ENCODE measurements at places on chromosomes 2 and 18.
A peak's percentile ranks its signal among the peaks of the same experiment; 100 is the strongest.

- DNase-seq: no peak
These were observed 256.3 kb upstream of the LINC00305 start for GRCh38 chr18:64405161-64405560.

GRCh38 chr2:74399785-74400184, 19.7 kb upstream of the DCTN1 start:
- peak; percentile 60 for DNase-seq

DNA sequence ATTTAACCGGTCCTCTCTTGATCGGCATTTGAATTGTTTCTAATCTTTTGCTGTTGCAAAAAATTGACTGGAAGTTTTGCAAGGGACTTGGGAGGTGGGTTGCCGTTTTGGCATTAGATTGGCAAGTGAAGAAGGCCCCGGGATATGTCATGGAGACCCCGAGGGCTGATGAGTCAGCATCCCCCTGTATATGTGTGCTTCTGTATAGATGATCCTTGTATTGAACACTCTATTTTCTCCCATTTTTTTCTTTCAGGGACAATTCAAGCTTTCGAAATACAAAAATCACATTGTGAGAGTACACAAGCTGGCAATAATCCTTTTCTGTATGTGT, 30.1 kb downstream of the EIF4E2 start:
- DNase-seq: no peak

DNA sequence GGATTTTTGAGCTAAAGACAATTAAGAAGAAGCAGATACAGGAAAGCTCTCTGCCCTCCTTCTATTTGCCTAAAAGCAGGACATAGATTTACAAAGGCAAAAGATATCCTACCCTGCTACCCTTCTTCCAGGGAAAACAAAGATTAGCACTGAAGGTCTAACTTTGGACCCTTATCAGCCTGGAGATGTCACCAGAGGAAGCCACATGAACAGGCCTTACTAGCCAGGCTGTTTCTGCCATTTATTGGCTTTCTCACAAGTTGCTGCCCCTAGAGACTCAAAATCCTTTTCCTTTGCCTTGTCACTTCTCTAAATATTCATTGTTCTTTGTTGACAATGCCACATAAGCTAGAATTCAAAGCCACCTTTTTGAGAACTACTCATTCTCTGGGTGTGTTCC, 147.3 kb downstream of the B3GNT2 start:
- no peak for DNase-seq

DNA sequence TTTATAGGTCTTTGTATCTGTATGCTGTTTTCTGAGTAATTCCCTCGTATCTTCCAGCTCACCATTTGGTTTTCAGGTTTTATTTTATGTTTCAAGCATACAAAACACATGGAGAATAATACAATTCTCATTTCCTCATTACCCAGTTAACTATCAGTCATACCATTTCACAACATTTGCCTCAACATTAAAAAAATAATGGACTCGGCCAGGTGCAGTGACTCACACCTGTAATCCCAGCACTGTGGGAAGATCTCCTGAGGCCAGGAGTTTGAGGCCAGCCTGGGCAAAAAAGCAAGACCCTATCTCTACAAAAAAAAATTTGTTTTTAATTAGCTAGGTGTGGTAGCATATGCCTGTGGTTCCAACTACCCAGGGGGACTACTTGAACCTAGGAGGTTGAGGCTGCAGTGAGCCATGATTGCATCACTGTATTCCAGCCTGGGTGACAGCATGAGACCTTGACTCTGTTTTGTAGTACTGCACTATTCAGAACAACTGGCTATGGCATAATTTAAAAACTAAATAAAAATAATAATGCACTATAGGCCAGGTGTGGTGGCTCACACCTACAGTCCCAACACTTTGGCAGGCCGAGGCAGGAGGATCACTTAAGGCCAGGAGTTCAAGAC, 20.3 kb downstream of the NPC1 start:
- no peak for DNase-seq

- no peak for DNase-seq
These were observed 63.5 kb downstream of the MEIS1 start for GRCh38 chr2:66498289-66498975.

GRCh38 chr18:22858121-22858520, 75.0 kb upstream of the RBBP8 start:
- DNase-seq: no peak

- DNase-seq: no peak
These were observed 14.8 kb downstream of the NPPC start for GRCh38 chr2:231911381-231911780.

- DNase-seq: no peak
These were observed 101.2 kb downstream of the ZNF236 start for GRCh38 chr18:76923485-76924085.

- DNase-seq: no peak
These were observed 53.3 kb downstream of the C1D start for GRCh38 chr2:68009526-68009925.

All from CD4-positive, alpha-beta T cell treated with Interleukin-10 for 1 hour (primary cell).